Activated CD4-positive, alpha-beta T cell treated with anti-CD3 and anti-CD28 coated beads, Interleukin-2, Interleukin-4, amounts not matched to agents 100 ng/mL and 50 ng/mL, durations not matched to agents 16 hours and 8 hours (primary cell): ENCODE measurements at places on chromosomes 5 and 9.

DNA sequence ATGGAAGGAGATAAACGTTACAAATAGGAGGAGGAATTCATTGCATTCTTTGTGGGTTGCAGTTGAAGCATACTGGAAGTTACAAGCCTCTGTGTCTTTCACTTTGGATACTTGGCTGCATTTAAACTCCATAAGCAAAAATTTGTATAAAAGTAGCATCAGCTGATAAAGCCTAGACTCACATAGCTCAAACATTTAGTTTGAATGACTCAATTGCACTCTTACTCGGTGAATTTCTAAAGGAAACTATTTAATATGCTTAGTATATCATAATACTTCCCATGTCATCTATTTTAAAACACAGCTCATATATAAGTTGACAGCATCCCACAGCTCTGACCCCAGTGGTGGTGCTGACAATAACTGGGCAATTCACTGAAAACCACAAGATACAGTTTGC lies 596.6 kb upstream of the ZNF608 start:
- no peak for DNase-seq

DNA sequence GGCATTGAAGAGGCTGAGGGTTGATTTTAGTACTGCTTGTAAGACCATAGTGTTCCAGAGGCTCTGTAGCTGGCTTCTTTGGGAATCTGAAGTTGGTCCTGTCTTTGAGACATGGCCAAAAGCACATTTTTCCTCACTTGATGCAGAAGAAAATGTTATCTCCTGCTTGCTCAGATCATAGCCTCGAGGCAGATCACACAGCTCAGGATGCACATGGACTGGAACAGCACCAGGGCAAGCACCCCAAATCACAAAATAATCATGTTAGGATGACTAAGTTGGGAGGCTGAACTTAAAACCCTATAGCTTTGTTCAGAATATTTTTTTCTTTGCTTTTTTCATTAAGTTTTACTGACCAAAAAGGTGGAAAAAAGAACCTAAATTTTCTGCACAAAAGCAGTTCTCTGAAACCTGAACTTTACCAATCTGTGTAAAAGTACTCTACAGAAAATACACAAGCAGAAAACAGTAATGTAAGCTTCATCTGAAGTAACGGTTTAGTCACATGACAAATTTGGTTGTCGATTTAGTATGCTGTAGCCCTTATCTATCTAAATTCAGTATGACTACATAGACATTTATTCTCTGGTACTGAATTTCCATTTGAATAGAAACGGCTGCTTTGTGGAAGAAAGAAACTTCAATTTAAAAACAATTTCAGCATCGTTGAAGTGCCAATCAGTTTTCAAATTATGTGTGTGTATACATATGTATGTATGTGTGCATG lies 3.4 kb downstream of the KLHL9 start:
- DNase-seq = peak; percentile 2

DNA sequence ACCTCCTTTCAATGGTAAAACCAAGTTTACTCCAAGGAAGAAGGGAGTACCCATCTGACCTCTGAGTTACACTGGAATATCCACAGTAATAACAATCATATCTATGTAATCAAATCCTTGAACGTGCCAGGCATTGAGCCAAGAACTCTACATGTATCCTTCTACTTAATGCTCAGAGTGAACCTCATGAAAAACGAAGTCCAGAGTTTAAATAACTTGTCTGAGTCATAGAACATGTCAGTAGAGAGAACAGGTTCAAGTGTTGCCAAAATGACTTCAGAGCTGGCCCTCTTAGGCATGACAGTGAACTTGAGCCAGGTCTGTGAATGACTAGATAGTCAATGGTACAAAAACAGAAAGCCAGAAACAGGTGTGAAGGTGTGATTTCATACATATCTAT lies 164.1 kb upstream of the ZNF618 start:
- no peak for DNase-seq

- no peak for DNase-seq
Observed at GRCh38 chr9:134778841-134779411, 101.7 kb upstream of the FCN2 start.

DNA sequence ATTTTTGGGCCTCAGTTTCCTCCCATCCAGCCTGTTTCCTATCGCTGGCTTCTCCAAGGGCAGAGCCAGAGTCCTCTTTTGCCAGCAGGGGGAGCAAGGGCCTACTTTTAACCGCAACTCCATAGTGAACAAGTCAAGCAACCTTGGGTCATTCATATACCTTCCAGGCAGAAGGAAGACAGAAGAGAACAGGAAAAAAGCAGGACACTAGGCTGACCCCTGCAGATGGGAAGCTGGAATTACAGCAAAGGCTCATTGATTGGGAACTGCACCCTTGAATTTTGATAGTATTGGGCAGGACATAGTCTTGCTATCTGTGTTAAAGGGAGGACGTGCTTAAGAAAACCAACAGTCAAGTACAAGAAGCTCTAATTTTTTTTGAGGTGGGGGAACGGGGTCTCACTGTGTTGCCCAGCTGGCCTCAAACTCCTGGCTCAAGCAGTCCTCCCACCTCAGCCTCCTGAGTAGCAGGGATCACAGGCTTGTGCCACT lies 30.1 kb downstream of the QRFP start:
- DNase-seq = peak; percentile 47

GRCh38 chr5:132777209-132778069 lies at the start of gene SEPTIN8:
Gene SEPTIN8 (minus strand): TSS chr5:132777239. CDS start chr5:132777137, 102 bp downstream.
- peak; percentile 22 for DNase-seq

- DNase-seq = no peak
Observed at GRCh38 chr5:50575740-50576139, 90.7 kb upstream of the PARP8 start.

DNA sequence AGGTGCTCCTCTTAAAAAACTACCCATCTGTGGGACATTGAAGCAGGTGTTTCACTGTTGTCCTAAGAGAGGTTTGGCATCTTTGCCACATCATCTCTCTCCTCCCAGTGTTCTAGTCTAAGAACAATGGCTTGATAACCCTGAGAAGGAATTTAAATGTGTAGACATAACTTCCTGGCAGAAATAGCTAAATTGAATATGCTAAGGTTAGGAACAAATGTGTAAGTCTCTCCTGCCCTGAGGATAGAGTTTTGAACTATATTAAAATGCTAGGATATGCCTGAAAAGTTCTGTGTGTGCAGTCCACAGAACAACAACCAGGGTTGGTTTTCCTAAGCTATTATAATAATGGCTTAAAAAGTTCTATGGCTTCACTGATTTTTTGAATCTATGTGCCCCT lies 106.6 kb downstream of the LRRC70 start:
- DNase-seq = no peak

DNA sequence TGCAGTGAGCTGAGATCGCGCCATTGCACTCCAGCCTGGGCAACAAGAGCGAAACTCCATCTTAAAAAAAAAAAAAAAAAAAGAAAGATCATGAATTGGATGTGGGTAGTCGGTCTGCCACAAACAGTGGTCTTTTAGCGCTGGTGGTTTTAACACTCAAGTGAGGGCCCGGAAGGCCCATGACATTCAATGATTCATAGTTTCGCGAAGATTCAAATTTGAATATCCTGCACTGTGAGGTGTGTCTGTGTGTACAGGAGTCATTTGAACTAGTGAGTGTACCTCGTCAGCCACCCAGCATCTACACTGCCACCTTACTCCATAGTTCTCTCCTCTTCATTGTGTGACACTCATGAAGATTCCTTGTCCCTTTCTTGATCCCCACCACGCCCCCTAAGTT lies 41.3 kb downstream of the CFAP77 start:
- DNase-seq = peak; percentile 48

- DNase-seq = peak; percentile 55
Observed at GRCh38 chr9:21160178-21160577, 6.3 kb downstream of the IFNA21 start.

GRCh38 chr5:1291611-1292080 lies 3.2 kb downstream of the TERT start:
- no peak for DNase-seq

GRCh38 chr5:149605354-149605997 lies 24.2 kb downstream of the ARHGEF37 start:
- DNase-seq = no peak

- no peak for DNase-seq
Observed at GRCh38 chr5:158591301-158591863, 508.3 kb downstream of the EBF1 start.

GRCh38 chr9:122368642-122369041 lies 2.2 kb upstream of the PTGS1 start:
- DNase-seq = no peak

DNA sequence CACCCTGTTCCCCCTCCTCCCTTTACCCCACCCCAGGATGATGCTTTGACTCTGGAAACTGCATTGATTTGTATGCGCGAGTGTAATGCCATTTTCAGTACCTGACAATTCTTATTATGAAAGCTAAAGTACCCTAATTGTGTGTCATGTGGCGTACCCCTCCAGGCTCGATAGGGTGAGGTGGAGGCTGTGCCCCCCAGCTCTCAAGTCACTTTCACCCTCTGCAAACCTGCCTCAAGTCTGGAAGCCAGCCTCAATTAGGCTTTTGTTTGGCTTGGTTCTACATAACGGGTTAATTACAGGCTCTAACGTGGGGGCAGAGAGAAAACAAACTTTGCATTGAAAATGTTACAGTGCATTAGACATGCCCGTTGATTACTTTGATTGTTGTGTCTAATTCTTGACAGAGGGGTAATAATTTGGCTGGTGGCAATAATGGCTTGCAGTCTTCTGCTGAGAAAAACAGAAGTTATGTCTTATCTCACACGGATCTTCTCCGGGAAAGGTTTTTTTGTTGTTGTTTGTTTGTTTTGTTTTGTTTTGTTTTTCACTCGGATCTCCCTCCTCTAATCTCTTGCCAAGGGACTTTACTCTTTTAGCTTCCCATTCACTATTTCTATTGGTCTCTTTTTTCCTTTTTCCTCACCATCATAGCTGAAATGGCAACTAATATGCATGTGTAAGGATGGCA lies 12.6 kb downstream of the ISL1 start:
- DNase-seq = no peak

DNA sequence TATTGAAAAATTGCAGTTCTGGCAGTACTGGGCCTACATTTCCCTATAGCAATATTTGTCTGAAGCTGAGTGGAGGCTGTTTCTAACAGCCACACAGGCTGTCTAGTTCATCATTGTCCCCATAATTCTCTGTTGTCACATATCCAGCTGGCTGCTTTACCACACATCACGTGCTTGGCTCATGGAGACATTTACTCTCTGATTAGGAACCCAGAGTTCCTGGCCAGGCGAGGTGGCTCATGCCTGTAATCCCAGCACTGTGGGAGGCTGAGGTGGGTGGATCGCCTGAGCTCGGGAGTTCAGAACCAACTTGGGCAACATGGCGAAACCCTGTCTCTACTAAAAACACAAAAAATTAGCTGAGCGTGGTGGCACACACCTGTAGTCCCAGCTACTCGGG lies 81.4 kb downstream of the PGM5 start:
- DNase-seq = no peak

- DNase-seq = no peak
Observed at GRCh38 chr5:39566891-39567290, 142.1 kb upstream of the DAB2 start.

DNA sequence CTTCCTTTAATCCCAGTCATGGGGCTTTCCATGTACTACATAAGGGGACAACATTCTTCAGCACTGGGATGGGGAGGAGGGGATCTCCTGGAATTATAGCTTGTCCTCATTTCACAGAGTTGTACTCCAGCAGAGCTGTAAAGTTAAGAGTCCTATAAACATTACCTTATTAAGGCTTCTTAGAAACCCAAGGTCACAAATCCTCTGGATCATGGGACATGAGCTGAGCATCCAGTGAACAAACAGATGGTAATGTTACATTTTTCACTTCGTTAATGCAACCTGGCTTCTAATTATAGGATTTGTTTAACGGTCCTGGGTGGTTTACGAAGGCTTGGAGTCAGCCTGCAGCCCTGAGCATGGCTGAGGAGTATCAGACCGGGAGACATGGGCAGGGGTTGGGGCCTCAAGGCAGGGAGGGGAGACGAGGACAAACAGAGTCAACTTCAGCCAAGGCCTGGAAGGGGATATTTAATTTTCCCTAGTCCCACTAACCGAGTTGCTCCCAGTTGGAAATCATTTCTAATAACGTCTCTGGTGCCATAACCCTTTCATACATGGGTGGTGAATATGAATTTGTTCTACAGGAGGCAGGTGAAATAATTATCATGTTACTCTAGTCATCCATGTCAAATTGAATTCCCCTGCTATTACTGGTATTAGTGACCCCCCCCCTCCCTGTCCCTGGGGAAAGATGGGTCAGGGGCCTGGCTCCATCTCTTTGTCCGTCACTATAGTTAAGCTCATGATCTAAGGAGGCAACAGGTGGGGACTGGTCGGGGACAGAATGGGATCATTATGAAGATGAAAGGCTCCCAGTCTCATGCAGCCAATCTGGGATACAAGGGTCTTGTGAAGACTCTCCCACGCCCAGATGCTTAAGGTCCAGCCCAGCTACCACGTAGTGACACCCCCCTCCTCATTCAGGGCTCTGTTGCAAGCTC lies 10.7 kb upstream of the IL17B start:
- DNase-seq = no peak

GRCh38 chr9:127917603-127918002 lies 762 bp upstream of the ST6GALNAC4 start:
- no peak for DNase-seq

- DNase-seq = no peak
Observed at GRCh38 chr5:60722416-60722815, 22.4 kb upstream of the DEPDC1B start.

DNA sequence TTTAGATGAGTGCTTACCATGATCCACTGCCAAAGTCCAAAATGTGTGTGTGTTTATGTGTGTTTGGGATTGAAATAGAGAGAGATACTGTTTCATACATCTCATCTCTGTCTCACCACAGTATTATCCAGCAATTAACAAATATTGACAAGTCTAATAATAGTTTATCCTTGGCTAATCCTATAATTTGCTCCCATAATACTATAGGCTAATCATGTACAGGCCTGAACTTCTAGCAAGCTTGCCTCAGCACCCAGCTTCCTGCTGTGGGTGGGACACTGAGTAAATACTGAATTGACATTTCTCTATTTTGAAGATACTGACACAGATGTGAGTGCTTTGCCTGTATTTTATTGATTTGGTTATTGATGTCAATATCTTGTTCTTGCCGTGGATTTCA lies 35.3 kb upstream of the KCNV2 start:
- no peak for DNase-seq

DNA sequence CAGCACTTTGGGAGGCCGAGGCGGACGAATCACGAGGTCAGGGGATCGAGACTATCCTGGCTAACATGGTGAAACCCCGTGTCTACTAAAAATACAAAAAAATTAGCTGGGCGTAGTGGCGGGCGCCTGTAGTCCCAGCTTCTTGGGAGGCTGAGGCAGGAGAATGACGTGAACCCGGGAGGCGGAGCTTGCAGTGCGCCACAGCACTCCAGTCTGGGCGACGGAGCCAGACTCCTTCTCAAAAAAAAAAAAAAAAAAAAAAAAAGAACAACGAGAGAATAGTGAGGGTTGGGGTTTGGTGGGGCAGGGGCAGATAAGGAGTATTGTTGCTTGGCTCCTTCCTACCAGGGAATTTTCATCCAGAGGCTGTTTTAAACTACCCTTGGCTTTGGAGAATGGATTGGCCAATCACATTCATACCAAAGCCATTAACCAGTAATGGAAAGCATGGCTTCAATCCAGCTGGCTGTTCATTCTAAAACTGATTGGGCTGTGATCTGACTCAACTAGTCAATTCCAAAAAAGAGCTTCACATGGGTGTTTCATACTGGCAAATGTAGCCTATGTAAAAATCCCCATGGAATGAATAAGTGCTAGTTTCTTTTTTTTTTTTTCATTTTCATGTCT lies 64.4 kb downstream of the PLCXD3 start:
- no peak for DNase-seq
